ENCODE measurements at places on chromosomes 6 and 20. TPM values are rescaled to one million over a fixed set of nuclear protein-coding genes. Genes with fewer than 3 reads are reported as not detected.

DNA sequence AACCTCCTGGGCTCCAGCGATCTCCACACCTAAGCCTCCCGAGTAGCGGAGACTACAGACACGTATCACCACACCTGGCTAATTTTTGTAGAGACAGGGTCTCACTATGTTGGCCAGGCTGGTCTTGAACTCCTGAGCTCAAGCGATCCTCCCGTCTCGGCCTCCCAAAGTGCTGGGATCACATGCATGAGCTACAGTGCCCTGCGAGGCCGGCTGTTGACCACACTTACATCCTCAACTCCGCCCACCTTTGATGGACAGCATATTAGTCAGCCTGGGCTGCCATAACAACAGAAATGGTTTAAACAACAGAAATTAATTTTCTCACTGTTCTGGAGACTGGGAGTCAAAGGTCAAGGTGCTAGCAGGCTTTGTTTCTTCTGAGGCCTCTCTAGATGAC is 107.7 kb downstream of the JPH2 start:
- DNase-seq = no peak

DNA sequence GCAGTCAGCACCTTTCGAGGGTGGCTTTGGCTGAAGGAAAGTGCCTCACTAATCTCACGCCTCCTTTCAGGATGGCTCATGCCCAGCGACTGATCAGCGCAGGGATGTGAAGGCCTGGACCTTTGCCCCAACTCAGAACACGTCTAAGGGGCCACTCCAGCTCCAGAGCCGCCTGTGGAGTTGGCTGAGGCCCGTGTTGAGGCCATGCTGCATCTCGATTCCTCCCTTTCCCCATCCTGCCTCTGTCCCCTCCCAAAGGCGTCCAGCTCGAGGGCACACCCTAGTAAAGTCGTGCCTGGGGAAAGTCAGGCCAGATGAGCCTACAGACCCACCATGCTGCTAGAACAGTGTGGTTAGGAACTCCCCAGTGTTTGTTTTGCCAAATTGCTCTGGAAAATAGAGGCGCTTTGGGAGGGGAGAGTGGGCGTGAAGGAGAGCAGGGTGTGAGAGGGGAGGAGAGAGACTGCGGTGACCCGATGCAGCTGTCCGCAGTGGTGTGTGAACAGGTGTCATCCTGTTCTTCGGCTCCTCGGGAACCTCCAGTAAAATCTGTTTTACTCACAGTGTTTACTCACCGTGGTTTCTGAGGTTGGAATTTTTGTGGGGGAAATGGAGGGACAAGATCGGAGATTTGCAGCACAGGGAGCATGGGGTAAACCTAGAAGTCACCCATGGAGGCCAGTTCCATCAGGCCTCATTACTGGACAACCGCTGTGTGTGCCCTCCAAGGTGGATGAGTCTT is 85.0 kb upstream of the PMEPA1 start:
- no peak for DNase-seq

- no peak for DNase-seq
Measured at GRCh38 chr6:157225575-157225995, 97.7 kb downstream of the TMEM242 start.

Gene OR2B6
- not detected for total RNA-seq

Gene PRSS16
- total RNA-seq = 4.1 TPM

DNA sequence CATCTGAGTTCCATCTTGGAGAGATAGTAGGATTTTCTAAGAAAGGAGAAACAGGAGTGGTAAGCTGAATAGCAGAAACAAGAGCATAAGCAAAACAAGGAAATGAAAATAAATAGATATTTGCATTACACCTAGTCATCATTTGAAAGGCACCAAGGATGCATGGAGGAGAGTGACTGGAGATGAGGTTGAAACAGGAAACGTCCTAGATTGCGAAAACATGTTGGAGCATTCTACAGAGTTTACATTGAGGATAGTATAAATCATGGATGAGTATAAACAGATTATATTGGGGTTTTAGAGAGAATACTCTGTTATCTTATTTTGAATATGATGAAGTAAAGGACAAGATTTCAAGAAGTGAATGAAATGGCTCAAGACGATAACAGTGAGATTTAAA is 507.3 kb downstream of the EYS start:
- no peak for DNase-seq

GRCh38 chr20:8187740-8188139 is 55.7 kb downstream of the PLCB1 start:
- DNase-seq = no peak

Gene ETV7
- 0.63 TPM for total RNA-seq

DNA sequence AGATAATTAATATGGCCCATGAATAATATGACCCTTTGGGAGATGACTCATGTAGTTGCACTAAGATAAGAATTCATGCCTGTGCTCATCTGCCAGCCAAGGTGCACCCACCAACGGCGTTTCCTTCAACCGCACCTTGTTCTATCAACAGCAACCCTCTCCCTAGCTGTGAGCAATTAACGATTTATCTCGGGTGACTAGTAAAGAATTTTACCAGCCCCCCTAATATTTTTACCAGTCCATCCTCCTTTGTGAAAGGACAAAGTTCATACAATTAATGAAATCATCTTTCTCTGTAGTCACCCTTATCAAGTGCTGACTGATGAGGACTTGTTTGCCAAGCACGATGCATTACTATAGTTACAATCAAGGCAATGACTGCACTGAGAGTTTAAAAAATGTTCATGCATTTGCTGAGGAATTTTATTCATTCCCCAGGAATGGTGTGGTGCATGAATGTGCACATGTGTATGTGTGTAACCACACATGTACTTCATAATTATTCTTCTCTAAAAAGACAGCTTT is 118.7 kb downstream of the SMOC2 start:
- no peak for DNase-seq

Gene TSBP1
- not detected for total RNA-seq

DNA sequence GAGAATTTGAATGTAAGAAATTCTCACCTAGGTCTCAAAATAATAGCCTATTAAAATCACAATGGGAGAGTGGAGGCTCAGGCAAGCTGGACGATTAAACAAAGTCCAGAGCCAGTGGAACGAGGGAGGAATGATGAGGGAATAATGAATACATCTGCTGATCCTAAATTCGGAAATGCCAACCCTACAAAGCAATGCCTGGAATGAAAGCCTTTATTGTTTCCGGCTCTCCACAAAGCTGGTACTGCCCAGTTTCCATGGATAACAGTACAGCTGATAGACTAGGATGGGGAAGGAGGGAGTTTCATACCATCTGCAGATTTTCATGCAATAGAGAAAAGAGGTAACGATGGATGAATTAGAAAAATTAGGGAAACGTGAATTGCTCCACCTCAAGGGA is 356.1 kb downstream of the CBLN4 start:
- DNase-seq = no peak

DNA sequence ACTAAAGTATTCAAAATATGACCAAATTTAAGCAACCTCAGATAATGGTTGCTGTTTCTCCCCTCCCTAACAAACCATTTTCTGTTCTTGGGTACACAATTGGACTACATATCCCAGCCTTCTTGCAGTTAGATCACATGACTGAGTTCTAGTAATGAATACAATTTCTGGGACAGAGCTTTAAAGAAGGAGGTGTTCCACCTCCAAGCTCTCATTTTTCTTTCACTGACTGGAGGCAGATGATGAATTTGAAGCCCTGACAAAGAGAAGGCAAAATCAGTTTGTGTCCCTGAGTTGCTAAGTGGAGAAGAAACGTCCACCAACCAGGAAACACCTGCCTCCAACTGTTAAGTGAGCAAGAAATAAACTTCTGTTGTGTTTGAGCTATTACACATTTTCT is 117.2 kb downstream of the LCA5 start:
- no peak for DNase-seq

DNA sequence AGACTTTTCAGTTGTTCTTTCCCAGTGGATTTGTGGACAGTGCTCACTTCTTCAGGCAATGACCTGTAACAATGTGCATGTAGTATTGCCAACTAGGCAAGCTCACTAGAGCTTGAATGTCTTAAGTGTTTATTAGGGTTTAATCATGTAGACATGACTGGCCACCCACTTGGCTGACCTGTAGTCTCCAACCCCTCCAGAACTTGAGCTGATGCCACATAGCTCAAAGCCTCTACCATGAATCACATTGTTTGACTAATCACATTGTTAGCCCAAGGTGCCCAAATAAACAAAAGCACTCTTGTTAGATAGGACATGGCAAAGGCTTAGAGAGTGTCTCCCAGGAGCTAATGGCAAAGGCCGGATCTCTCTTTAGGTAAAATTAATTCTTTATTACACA is 272.7 kb downstream of the GRIK2 start:
- DNase-seq = no peak

GRCh38 chr6:42301986-42302385 is 84.3 kb upstream of the MRPS10 start:
- no peak for DNase-seq

Gene RCAN2
- total RNA-seq = not detected

Gene TUBB2B
- total RNA-seq = 16.2 TPM

- no peak for DNase-seq
Measured at GRCh38 chr6:150255840-150256239, 113.0 kb upstream of the IYD start.

Gene DPPA5
- total RNA-seq = not detected

GRCh38 chr6:101490857-101491256 is 97.3 kb downstream of the GRIK2 start:
- DNase-seq = no peak

DNA sequence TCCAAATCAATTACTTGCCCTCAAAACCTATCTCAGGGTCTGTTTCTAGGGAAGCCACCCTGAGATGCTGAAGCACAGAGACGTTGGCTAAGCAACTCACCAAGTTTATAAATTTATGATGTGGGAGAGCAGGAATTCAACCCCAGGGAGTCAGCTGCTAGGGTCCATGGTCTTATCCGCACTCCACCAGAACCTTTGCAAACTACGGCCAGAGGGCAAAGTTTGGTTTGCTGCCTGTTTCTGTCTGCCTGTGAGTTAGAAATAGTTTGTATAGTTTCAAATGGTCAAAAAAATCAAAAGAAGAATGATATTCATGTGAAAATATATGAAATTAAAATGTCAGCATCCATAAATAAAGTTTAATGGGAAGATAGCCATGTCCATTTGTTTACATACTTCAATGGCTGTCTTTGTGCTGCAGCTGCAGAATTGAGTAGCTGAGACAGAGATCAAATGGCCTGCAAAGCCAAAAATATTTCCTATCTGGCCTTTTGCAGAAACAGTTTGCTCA is 83.7 kb upstream of the ZFP64 start:
- DNase-seq = no peak

Gene PKIB
- not detected for total RNA-seq

Gene APOM
- 2.4 TPM for total RNA-seq

- no peak for DNase-seq
Measured at GRCh38 chr20:35729836-35730582, 12.1 kb downstream of the RBM39 start.

DNA sequence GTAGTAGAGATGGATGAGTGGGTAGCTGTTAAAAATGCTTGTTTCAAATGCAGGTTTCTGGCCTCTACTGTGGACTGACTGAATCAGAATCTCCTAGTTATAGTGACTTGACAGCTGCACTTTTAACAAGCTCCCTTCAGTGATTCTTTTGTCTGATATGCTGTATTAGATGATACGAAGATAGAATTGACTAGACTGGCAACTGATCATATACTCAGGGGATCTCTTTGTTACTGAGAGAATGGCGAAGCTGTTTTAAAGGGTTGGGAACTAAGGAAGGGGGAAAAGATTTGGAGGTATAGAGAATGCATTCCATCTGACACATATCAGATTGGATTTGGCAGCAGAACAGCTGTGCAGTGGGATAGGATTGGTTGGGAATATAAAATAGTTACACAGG is 7.0 kb downstream of the ENPP4 start:
- DNase-seq = no peak

GRCh38 chr20:12394786-12395185 is 477.1 kb downstream of the BTBD3 start:
- DNase-seq = no peak

- no peak for DNase-seq
Measured at GRCh38 chr6:22036275-22036674, 260.6 kb downstream of the PRL start.

Gene RPN2
- total RNA-seq = 480 TPM

Gene ZNF165
- 0.84 TPM for total RNA-seq

Gene CTAGE9
- not detected for total RNA-seq

- DNase-seq = no peak
Measured at GRCh38 chr6:49647476-49647875, 10.8 kb upstream of the RHAG start.

- DNase-seq = no peak
Measured at GRCh38 chr6:166336847-166337246, 5.5 kb downstream of the SFT2D1 start.

GRCh38 chr6:153957394-153957793 is 81.6 kb upstream of the OPRM1 start:
- DNase-seq = no peak

GRCh38 chr20:61119794-61120410 is 132.2 kb upstream of the CDH4 start:
- no peak for DNase-seq

GRCh38 chr6:14711056-14711703 is 534.7 kb upstream of the JARID2 start:
- DNase-seq = peak; percentile 43

Gene TRDN
- total RNA-seq = not detected

Gene BPIFA1
- not detected for total RNA-seq

Gene NKAPL
- not detected for total RNA-seq

DNA sequence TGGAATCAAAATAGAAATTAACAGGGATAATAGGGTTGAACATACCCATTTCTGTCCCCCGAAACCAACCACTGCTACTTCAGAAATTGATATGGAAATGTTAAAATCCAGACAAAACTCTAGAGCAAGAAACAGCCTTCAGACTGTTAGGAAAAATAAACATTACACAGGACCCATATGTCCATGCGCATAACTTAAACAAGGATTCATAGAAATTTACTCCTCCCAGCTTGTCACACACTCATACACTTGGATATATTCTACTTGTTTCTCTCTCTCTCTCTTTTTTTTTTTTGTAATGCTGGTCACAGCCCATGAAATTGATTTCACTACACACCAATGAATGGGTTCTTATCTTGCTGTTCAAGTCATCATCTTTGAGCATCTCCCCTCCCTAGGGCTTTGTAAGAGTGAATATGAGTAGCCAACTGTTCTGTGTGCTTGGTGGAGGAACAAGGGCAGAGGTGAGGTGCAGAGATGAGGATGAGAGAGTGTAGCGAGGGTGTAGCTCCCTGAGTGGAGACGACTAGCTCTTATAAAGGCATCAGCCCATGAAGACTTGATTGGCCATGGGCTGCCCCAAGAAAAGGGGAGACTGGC is 61.8 kb upstream of the MLN start:
- DNase-seq = no peak

- DNase-seq = no peak
Measured at GRCh38 chr6:134821397-134821796, 128.5 kb downstream of the ALDH8A1 start.

Gene HTR1B
- total RNA-seq = 2.7 TPM

Gene ADGB
- not detected for total RNA-seq

Gene HLA-DQA1
- not detected for total RNA-seq
